Stimulated activated naive CD8-positive, alpha-beta T cell treated with anti-CD3 and anti-CD28 coated beads, Interleukin-15, amount 100 ng/mL, for 72 hours (primary cell): ENCODE measurements at places on chromosomes 7 and 10.

DNA sequence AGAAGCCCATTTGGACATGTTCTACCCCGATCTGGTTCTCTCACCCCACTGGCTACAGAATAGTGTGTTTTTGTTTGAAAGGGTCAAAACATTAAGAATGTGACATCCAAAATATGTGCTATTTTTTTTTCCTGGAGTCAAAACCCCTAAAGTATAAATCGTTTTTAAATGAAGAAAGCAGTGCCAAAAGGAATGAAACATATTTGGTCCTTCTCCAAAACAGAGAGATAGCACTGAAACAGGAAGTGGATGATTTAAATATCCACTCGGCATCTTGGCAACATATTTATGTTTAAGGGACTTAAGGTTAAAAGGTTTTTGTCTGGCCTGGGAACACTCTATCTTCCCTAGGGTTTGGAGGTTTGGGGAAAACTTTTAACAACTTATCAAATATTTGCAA is 32.3 kb downstream of the CALD1 start:
- DNase-seq, result no peak

GRCh38 chr7:26443006-26443405 is 151.3 kb downstream of the SNX10 start:
- DNase-seq, result no peak

GRCh38 chr7:133530682-133531081 is 277.8 kb downstream of the EXOC4 start:
- no peak for DNase-seq

DNA sequence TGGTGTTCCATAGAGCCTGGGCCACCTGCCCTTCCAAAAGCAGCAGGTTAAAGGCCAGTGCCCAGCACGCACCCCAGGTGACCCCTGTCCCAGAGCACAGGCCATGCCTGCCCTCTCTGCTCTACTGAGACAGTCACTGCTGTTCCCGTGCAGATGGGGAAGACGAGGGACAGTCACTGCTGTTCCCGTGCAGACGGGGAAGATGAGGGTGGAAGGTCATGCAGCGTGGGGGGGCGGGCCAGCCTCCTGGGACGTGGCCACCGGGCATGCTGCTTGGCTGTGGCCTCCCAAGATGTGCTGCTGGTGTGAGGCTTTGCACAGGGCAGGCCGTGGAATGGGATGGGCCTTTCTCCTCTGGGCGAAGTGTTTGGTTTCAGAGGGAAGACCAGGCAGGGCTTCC is 18.4 kb downstream of the LRRC27 start:
- no peak for DNase-seq

GRCh38 chr7:34675749-34676374 is 17.8 kb downstream of the NPSR1 start:
- DNase-seq, result peak; percentile 17

DNA sequence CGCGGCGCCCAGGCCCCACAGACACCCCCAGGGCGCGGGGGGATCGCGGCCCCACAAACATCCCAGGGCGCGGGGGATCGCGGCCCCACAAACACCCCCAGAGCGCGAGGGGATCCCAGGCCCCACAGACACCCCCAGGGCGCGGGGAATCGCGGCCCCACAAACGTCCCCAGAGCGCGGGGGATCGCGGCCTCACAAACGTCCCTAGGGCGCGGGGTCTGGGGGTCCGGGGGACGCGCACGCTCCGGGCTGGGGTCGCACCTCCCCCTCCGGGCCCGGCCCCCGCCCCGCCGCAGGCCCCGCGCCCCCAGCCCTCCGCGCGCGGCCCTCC is 382 bp downstream of the DIP2C start:
- DNase-seq, result no peak

GRCh38 chr7:120360918-120361317 is 87.9 kb downstream of the KCND2 start:
- DNase-seq, result no peak

DNA sequence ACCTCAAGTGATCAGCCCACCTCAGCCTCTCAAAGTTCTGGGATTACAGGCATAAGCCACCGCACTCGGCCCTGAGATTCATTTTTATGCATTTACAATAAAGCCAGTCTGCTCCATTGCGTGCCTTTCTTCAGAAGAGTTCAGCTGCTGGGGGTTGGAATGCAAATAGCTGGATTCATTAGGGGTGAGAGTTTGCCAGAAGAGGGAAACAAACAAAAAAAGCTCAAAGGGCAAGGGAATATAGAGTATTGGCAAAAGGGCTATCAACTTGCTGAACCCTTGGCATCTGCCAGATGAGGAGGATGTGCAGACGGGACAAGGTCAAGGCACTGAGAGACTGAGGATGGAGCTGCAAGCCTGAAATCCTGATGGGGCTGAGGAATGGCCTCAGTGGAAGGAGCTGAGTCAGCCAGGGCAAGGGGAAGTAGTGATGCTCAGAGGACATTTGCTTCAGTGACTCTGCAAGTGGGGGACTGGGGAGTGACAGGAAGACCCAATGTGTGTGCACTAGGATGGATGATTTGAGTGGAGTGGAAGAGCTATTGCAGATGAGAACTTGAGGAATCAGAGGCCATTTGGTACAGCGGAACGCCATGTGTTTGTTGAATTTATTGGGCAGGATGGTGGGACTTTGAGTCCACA is 75.0 kb upstream of the ARMC3 start:
- no peak for DNase-seq

DNA sequence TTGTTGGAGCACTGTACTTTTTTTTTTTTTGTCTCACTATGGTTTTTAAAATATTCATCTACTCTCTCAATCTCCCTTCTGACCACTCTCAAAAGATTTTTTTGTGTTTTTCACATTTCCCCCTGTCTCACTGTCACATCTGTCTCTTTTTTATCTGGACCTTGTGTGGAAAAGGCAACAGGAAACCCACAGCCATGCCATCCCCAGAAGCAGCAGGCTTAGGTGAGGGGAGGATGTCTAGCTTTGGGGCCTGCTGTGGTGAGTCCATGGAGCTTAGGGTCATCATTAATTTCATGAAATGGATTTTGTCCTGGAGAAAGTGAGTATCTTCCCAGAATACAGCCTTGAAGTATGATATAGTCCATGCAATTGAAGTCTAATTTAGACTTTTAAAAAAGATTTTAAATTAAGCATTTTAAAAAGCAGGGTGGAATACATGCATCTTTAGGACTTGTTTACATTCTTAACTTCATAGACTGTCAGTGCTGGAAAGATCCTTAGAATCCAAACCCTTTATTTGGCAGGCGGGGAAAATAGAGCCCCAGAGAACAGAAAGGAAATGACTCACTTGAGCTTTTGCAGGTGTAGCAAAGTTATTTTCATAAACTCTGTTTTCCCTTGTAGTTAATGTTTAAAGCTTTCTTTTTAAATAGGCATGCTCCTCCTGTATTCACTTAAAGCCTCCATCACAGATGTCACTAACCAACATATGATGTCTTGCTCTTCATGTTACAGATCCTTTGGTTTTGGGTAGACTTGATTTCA is 25.1 kb downstream of the MINDY4 start:
- no peak for DNase-seq

DNA sequence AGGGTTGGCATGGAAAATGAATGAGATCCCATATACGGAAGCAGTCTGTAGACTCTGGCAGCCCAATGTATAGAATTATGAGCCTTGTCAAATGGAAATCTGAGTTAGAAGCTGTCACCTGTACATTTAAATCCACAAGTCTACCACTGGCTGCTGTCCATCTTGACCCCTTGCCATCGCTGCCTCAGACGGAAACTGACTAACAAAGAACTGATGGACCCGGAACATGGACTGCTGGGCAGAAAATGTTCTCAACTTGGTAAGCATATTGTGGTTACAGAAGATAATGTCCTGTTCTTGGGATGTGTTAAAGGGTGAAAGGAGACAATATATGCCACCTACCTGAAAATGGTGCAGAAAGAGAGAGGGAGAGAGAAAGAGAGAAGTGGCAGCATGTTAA is 37.5 kb downstream of the PARP12 start:
- DNase-seq, result no peak

DNA sequence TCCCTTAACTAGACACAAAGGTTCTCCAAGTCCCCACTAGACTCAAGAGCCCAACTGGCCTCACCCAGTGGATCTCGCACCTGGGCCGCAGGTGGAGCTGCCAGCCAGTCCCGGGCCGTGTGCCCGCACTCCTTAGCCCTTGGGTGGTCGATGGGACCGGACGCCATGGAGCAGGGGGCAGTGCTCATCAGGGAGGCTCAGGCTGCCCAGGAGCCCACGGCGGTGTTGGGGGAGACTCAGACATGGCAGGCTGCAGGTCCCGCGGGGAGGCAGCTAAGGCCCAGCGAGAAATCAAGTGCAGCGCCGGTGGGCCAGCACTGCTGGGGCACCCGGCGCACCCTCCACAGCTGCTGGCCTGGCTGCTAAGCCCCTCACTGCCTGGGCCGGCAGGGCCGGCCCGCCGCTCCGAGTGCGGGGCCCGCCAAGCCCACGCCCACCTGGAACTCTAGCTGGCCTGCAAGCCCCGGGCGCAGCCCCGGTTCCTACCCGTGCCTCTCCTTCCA is 130.5 kb downstream of the RALA start:
- no peak for DNase-seq

GRCh38 chr7:148847815-148848734 is 36.0 kb downstream of the EZH2 start:
- no peak for DNase-seq

DNA sequence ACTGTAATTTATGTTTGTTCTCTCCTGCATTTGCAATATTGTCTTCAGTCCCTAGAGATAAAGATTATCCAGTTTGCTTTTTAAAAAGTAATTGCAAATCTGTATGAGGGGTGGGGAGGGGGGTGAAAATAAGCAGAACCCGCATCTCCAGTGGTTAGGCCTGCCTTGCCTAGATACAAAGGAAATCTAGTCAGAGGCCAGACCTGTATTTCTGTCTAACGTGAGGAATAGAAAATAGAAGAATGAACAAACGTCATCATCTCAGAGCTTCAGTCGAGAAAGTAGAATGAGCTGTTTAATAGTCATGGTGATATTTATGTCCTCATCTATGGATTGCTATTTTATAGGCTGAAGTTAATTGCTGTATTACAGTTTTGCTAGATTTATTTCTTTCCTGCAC is 284.2 kb downstream of the BICC1 start:
- DNase-seq, result no peak

- no peak for DNase-seq
These were observed 96.7 kb downstream of the TWIST1 start for GRCh38 chr7:19020711-19021110.

GRCh38 chr10:128896963-128897362 is 570.1 kb upstream of the MGMT start:
- no peak for DNase-seq

DNA sequence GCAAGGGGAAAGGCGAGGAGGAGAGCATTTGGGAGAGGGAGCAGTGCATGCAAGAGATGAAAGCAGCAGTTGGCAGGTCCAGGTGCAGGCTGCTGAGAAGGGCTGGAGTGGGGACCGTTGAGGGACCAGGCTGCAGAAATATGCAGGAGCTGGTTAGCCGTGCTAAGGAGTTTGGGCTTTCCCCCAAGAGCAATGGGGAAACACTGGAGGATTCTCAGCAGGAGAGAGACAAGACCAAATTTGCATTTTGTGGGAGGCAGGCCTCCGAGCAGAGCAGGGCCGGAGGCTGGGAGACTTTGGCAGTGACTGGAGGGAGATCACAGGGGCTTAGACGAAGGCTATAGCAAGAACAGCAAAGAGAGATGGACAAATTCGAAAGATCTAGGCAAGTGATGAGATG is 11.8 kb downstream of the BTBD16 start:
- DNase-seq, result no peak

DNA sequence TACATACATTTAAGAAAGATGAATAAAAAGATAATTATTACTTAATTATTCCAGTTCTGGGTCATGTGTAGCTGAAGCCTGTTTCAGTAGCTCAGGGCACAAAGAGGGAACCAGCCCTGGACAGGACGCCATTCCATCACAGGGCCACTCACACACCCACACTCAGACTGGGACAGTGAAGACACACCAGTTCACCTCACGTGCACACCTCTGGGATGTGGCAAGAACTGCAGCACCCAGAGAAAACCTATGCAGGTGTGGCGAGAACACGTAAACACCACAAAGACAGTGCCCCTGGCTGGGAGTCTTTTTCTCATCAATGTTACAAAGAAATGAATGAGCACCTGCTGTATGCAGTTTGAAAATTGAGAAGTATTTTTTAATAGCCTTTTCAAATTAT is 1.6 kb upstream of the IDI1 start:
- peak; percentile 22 for DNase-seq

GRCh38 chr7:80981405-80981804 is 62.6 kb upstream of the SEMA3C start:
- DNase-seq, result no peak

DNA sequence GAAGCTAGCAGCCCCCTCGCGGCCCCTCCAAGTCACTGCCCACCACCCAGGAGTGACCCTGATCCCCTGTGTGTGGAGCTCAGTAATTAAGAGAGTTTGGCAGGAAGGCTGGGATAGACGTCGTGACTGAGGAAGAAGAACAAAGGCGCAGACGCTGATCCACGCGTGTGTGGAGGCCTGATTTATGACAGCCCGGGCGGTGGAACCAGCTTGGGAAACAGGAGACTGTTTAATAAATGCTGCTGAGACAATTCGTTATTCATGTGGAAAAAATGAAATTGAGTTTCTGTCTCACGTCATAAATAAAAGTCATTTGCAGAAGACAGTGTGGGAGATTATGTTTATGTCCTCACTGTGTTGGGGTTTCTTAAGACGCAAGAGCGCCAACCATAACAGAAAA is 130.8 kb downstream of the ELFN1 start:
- no peak for DNase-seq

DNA sequence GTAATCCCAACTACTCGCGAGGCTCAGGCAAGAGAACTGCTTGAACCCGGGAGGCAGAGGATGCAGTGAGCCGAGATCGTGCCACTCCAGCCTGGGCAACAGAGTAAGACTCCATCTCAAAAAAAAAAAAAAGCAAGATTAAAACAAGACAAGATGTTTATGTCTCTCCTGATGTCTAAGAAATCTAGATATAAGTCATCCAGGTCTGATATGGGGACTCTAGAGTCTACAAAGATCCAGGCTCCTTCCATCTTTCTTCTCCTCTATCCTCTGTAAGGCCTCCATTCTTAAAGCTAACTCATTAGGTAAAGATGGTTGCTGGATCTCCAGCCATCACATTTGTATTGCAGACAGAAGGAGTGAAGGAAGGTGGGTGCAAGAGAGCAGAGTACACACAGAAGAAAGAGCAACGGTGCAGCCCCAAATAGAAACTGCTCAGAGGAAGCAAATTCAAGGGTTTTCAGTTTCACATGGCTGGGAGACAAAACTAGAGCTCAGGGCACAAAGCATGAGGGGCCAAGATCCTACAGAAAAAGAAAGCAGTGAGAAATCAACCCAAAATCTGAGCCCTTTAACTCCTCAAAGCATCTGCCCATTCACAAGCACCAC is 57.6 kb downstream of the USP6NL start:
- peak; percentile 18 for DNase-seq

DNA sequence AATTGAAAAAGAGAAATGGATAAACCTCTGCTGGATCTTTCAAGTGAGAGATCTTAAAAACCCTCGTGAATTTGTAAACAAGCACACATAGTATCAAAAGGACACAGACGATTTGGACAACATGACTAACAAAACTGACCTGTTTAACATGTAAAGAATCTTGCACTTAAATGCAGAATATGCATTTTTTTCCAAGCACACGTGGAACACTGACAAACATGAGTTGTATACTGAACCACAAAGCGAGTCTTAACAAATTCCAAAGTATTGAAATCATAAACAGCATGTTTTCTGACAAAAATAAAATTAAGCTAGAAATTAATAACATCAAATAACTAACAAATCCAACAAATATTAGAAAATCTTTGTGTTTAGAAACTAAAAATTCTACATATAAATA is 65.0 kb upstream of the ZNF746 start:
- DNase-seq, result no peak

- no peak for DNase-seq
These were observed 41.0 kb upstream of the CHST3 start for GRCh38 chr10:71923138-71923692.
